Right ventricle myocardium superior (tissue), 1 donor: ENCODE measurements at places on chromosomes 5 and 9. TPM values are rescaled to one million over a fixed set of nuclear protein-coding genes. Genes with fewer than 3 reads are reported as not detected.

Gene BTNL8
- total RNA-seq = not detected

Gene FOXD4L3
- total RNA-seq = not detected

Gene TRIM36
- total RNA-seq = 0.19 TPM

Gene CD72
- total RNA-seq = 0.59 TPM

Gene IL4
- not detected for total RNA-seq

Gene ADAMTS2
- total RNA-seq = 3.6 TPM

Gene SOX30
- 0.13 TPM for total RNA-seq

Gene BSPRY
- 0.24 TPM for total RNA-seq

Gene IRX4
- total RNA-seq = 15.8 TPM

Gene ANKRD31
- 0.08 TPM for total RNA-seq

Gene GRIA1
- total RNA-seq = 0.05 TPM

DNA sequence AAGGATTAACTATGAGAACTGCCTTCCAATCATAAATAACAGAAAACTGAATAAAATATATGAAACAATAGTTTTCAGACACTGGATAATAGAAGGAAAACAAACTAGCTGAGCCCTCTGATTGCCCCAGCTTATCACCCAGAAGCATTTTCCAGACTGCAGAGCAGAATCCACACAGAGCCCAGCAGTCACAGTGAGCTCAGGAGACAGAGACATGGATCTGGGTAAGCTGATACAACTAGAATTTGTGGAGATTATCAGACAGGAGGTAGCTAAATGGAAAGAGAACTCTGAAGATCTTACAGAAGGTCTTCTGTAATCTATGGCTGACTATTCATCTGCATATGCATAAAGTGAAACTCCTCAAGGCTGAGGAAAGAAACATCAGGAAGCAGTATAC is 128.8 kb downstream of the NR2F1-AS1 start:
- no peak for DNase-seq

GRCh38 chr5:118614731-118615456 is 373.5 kb downstream of the DTWD2 start:
- no peak for DNase-seq

DNA sequence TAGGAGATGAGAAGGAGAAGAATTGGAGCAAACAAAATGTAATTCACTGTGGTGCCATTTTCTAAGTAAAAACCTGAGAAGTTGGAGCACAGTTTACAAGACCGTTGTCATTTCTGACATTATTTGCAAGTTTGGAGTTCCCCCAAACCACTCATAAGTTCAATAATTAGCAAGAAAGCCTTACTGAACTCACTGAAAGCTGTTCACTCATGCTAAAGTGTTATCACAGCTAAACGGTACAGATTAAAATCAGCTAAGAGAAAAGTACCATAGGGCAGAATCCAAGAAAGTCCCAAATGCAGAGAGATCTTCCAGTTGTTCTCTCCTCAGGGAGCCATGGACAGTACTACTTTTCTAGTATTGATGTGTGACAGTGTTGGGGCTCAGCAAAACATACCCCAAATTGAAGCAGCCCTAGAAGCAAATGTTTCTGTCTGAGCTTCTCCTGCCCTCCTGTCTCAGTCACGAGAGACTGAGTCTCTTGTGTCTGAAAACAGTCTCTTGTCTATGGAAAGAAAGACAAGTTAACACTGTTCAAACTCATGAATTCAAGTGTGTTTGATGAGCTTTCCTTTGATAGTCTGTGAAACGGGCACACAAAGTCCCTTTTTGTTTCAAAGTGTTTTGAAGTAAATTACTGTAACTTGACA is 221.2 kb downstream of the GABRG2 start:
- DNase-seq = no peak

DNA sequence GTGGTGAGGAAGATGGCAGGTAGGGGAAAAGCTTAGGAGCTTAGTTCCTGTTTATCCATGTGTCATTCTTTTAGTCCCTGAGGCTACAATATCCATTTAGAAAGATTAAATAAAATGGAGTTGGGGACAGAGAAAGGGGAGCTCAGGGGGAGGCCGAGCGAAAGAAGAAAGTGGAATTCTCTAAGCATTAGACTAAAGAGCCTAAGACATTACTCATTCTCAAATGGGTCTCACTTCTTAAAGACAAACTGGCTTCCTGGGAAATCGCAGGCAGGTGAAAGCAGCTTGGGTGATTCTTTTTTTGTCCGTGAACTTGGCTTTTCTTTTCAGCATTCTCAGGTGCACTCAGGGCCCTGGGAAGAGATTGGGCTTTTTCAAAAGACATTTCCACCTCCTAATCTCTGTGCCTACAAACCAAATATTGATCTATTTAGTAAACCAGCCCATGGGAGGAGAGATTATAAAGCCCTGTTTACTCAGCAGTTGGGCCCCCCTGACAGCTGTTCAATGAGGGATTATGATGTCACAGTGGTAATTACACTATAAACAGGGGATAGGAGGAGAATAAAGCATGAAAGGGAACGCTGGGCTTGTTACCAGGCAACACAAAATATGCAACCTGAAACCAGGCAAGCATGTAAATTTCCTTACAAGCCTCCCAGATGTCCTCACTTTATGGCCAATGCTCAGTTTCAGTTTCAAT is 584.0 kb downstream of the ACTL7B start:
- no peak for DNase-seq

- peak; percentile 91 for DNase-seq
Measured at GRCh38 chr5:150161242-150162141, 5.1 kb upstream of the CDX1 start.

DNA sequence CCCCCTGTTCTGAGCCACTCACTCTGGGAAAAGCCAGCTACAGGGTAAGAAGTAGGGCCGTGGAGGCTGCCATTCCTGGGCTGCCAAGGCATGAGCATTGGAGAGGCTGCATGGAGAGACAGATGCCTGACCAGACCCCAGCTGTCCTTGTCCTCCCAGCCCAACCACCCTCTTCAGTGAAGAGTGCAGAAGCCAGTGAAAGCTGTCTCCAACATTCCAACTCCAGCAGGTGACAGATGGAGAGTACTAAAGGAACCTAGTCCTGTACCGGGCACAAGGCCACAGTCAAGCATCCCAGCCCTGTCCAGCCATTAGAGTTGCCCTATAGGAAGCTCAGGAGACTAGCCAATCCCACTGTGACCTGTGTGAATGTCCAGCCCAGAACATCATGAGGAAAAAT is 165.1 kb downstream of the DIRAS2 start:
- no peak for DNase-seq

DNA sequence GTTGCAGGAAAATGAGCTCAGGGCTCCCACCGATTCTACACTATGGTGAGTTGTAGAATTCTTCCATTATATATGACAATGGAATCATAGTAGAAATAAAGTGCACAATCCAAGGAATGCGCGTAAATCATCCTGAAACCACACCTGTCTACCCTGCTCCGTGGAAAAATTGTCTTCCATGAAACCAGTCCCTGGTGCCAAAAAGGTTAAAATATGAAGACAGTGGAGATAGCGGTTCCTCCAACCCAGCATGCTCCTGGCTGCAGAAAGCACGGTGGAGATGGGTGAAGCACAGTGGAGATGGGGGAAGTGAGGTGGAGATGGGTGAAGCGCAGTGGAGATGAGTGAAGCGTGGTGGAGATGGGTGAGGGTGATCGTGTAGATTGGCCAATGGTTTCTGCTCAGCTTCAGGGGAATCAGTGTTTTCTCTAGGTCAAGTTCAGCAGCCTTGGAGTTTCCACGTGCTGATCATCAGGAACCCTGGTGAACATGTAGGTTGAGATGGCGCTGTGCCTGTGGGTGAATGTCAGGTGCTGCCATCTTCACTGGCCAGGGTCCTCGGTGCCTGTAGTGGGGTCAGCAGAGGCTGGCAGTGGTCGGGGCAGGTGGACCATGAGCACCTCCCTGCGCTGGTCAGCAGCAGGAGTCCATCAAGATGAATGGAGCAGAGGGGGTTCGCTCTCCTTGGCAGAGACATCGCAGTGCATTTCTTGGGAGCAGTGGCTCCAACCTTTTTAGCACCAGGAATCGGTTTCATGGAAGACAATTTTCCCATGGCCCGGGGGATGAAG is 20.3 kb downstream of the PAEP start:
- DNase-seq = no peak

GRCh38 chr9:110161940-110162339 is 46.0 kb downstream of the C9orf152 start:
- DNase-seq = no peak

DNA sequence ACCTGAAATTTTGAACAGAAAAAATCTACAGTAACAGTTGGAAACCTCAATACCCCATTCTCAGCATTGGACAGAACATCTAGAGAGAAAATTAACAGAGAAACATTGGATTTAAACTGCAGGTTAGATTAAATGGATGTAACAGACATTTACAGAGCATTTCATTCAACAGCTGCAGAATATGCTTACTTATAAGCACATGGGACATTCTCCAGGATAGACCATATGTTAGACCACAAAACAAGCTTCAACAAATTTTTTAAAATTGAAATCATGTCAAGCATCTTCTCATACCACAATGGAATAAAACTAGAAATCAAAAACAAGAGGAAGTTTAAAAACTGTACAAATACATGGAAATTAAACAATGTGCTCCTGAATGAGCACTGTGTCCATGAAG is 316.3 kb downstream of the FAM170A start:
- no peak for DNase-seq

- DNase-seq = no peak
Measured at GRCh38 chr9:93979721-93980120, 24.6 kb upstream of the BARX1 start.

GRCh38 chr9:125630436-125630835 is 76.6 kb downstream of the MAPKAP1 start:
- no peak for DNase-seq

GRCh38 chr5:150323092-150323491 is 20.4 kb upstream of the ARSI start:
- DNase-seq = no peak

DNA sequence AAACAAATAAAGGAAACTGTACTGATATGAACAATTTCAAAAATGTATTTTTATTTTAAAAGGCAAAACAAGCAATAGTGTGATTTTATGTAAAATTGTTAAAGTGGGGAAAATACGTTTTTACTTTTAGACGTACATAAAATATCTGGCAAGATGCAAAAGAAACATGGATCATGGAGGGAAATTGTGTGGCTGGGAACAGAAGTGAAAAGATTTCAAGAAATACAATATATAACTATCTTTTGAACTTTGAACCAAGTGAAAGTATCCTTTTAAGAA is 1.5 kb upstream of the ZNF367 start:
- no peak for DNase-seq

DNA sequence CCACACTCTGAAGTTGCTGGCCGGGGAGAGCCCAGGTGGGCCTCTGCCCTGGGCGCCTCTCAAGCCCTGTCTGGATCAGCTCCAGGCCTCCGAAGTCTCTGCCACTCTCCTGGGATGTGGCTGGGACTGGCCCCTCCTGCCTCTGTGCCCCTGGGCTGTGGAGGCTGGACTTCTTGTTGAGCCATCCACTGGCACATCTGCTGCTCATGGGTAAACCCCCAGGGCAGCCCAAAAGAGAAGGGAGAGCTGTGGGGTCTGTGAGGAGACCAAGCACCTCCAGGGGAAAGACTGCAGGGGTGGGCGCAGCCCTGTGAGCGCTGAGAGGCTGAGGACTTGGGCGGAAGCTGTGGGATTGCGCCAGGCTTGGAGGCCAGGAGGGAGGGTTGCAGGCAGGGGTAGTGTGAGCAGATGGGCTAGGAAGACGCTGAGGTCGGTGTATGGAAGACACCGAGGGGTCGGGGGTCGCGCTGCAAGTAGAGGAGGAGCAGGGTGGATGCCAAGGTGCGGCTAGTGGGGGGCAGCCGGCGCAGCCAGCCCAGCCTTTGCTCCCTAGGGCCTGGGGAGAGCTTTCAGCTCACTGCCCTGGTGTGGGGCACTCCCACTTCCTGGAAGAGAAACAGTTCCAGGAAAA is 118.1 kb downstream of the WNK2 start:
- peak; percentile 35 for DNase-seq
